Kidney (tissue), 22 donors: ENCODE measurements at places on chromosomes 2 and 18.

DNA sequence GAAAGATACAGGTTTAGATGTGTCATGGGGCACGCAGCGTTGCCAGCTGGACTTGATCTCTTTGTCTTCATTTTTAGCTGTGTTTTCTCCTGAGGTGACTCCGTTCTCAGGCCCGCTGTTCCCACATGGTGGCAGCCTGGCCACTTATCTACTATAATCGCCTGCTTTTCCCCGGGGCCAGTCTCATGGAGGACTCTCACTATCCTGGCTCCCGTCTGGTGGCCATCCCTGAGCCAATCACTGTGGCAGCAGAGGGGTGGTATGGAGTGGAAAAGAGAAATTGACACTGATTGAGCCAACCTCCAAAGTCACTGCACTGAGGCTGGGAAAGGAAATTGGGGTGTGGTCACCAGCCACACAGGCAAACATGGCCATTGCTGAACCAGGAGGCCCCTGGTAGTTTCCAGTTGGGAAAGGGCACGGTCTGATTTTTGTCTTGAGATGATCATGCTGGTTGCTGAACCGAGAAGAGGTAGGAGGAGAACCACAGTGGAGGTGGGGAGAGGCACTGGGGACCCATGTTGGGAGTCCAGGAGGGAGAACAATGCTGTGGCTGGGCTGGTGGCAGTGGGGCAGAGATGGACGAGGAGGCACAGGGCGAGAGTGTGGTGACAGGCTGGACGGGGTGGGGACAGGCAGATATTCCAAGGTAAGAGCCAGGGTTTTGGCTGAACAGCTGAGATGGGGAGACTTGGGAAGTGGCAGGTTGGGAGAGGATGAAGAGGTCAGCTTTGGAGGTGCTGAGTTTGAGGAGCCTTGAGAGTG lies 45.6 kb downstream of the KCNIP3 start:
- no peak overlapping the region for H3K27ac ChIP-seq
- no peaks in the 10 kb centered on the region for H3K27me3 ChIP-seq
- H3K4me1 ChIP-seq, result peaks cover 9% of the 10 kb centered on the region

DNA sequence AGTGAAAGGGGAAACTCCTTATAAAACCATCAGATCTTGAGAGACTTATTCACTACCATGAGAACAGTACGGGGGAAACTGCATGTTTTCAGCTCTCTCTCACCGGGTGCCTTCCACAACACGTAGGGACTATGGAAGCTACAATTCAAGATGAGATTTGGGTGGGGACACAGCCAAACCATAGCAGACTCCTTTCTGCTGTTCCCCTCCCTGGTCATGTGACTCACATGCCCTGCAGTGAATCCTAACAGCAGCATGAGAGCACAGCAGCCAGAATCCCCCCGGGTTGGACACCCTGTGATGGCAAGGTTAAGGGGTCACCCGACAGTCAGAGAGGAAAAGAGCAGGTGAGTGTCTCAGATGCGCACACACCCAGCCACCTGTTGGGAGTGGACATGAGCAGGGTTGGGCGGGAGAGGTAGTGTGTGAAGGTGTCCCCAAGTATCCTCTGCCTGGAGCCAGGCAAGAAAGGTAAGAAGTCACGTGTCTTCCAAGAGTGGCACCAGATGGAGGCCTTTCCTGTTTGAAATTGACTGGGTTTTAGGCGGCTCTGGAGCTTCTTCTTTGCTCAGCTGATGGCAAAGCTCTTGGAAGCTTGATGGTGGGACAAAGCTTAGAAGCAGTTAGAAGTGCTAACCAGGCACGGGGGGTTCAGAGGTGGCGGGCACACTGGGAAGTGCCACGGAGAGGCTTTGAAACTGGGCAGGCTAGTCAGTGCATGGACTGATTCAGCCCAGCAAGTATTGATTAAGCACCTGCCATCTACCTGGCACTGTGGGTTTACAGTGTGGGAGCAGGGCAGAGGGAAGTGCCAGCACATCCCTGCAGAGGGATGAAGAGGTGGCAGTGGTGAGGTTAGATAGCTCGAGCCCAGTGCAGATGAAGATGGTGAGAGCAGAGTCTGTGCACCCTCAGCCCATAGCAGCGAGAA lies 68.7 kb downstream of the RHOB start:
- no peaks in the 10 kb centered on the region for H3K27me3 ChIP-seq
- DNase-seq, result no peak
- H3K27ac ChIP-seq, result peak overlapping the region; percentile 26

- no peak for DNase-seq
- H3K4me3 ChIP-seq, result no peak overlapping the region
- H3K27ac ChIP-seq, result no peak overlapping the region
- H3K36me3 ChIP-seq, result no peaks in the 10 kb centered on the region
- no peaks in the 10 kb centered on the region for H3K27me3 ChIP-seq
- H3K4me1 ChIP-seq, result no peaks in the 10 kb centered on the region
Observed at GRCh38 chr2:181042706-181043105, 62.3 kb downstream of the UBE2E3 start.

- DNase-seq, result peak; percentile 76
- no peaks in the 10 kb centered on the region for H3K27me3 ChIP-seq
- no peak overlapping the region for H3K27ac ChIP-seq
Observed at GRCh38 chr2:159921752-159922404, 123.9 kb upstream of the CD302 start.

GRCh38 chr2:203681978-203682377 lies 24.5 kb upstream of the CD28 start:
- H3K4me3 ChIP-seq, result no peak overlapping the region
- no peaks in the 10 kb centered on the region for H3K4me1 ChIP-seq
- peak overlapping the region; percentile 72 for H3K27ac ChIP-seq
- H3K27me3 ChIP-seq, result no peaks in the 10 kb centered on the region
- DNase-seq, result no peak

DNA sequence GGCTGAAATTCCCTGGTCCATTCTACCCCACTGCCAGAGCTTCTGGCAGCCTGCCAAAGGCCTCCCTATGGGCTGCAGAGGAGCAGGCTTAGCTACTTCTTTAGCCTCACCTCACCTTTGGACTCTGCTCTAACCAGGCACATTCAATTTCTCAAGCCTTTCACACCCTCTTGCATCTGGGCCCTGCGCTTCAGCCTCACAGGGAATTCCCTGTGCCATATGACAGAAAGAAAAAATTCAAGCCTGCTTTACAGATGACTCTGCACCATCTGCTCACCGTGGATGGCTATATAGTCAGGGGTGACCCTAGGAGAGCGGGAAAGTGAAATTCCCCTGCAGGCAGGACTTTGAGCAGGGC lies 62.5 kb downstream of the REEP1 start:
- DNase-seq, result peak; percentile 58
- peak overlapping the region; percentile 5 for H3K27ac ChIP-seq
- H3K36me3 ChIP-seq, result no peaks in the 10 kb centered on the region
- no peak overlapping the region for H3K4me3 ChIP-seq
- H3K4me1 ChIP-seq, result no peaks in the 10 kb centered on the region

DNA sequence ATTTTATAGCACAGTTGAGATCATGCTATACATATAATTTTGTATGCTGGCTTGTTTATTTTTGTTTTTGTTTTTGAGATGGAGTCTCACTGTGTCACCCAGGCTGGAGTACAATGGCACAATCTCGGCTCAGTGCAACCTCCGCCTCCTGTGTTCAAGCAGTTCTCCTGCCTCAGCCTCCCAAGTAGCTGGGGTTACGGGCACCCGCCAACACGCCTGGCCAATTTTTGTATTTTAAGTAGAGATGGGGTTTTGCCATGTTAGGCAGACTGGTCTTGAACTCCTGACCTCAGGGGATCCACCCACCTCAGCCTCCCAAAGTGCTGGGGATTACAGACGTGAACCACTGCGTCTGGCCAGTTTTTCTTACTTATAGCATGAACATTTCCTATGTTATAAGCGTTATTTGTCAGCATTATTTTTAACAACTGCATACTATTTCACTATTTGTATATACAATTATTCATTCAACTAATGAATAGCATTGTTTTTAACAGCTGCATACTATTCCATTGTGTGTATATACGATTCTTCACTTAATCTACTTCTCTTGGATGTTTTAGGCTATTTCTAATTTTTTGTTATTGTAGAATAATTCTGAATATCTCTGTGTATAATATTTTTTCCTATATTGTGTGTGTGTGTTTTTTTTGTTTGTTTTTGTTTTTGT lies 3.5 kb downstream of the EHD3 start:
- DNase-seq, result no peak
- no peaks in the 10 kb centered on the region for H3K4me1 ChIP-seq
- H3K4me3 ChIP-seq, result no peak overlapping the region
- no peaks in the 10 kb centered on the region for H3K36me3 ChIP-seq
- H3K27me3 ChIP-seq, result no peaks in the 10 kb centered on the region

DNA sequence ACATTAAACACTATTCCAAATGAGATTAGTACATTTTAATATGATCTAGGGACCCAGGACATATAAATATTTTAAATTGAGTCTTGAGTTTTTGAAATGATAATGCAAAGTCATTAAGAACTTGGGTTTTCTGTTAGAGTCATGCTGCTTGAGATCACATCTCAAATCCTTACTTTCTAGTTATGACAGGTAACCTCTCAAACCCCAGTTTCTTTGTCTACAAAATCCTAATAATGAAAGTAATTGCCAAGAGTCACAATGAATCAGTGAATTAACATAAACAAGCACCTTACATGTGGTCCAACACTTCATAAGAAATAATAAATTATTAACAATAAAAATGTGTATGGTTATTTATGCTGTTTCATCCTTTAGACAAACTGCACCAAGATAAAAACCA lies 607.6 kb downstream of the LRP1B start:
- H3K36me3 ChIP-seq, result no peaks in the 10 kb centered on the region
- no peaks in the 10 kb centered on the region for H3K27me3 ChIP-seq
- H3K27ac ChIP-seq, result no peak overlapping the region
- no peaks in the 10 kb centered on the region for H3K4me1 ChIP-seq

DNA sequence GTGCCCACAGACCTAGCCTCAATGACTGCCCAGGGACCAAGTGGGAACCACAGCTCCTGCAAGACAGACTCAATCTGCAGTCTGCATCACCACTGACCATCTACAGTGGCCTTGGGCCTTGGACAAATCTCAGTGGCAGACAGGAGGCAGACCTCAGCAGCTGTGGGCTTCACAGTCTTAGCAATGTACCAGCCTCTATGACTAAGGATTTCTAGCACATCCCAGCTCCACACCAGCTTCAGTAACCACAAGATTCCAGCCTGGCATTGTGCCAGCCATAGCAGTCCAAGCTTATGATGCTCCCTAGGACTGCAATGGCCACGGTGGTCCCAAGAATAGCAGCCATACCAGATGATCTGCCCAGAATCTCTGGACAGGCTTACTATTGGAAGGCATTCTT lies 19.6 kb upstream of the WDR75 start:
- H3K27me3 ChIP-seq, result no peaks in the 10 kb centered on the region
- no peaks in the 10 kb centered on the region for H3K36me3 ChIP-seq
- no peak overlapping the region for H3K4me3 ChIP-seq
- no peak overlapping the region for H3K27ac ChIP-seq
- no peak for DNase-seq
- H3K4me1 ChIP-seq, result peaks cover 5% of the 10 kb centered on the region

- DNase-seq, result peak; percentile 44
- no peaks in the 10 kb centered on the region for H3K27me3 ChIP-seq
- H3K4me3 ChIP-seq, result no peak overlapping the region
- no peak overlapping the region for H3K27ac ChIP-seq
- H3K36me3 ChIP-seq, result no peaks in the 10 kb centered on the region
Observed at GRCh38 chr18:23779696-23780303, 90.5 kb downstream of the LAMA3 start.
